ENCODE measurements at places on chromosomes 7 and 10.

GRCh38 chr7:41578700-41579099 lies 124.2 kb downstream of the INHBA start:
- no peak for DNase-seq

DNA sequence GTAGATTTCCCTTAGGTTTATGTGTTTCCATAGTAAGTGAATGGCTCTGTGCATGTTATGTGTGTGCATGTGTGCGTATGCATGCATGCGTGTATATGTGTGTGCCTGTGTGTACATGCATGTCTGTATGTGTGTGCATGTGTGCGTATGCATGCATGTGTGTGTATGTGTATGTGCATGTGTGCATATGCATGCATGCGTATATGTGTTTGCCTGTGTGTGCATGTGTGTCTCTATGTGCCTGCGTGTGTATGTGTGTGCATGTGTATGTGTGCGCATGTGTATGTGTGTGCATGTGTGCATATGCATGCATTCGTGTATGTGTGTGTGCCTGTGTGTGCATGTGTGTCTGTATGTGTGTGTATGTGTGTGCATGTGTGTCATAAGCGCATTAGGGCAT lies 98.8 kb upstream of the AGBL3 start:
- no peak for DNase-seq

DNA sequence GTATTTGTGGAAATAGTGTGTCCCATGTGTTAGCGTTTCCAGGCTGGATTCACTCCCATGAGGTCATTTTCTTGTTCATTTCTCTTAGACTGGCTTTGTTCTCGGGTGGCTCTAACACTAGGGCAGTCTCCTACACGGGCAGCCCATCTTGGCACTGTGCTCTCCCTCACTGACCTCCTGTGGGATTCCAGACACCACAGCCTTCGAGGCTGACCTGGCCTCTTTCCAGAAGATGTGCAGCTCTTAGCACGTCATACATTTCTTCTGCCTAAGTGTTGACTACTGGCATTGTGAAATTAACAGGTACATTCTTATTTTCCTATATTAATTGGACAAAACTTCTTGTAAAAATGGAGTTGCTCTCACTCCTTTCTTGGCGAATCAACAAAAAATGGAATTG lies 72.8 kb downstream of the INSYN2A start:
- DNase-seq: no peak

GRCh38 chr10:60031664-60032063 lies 125.3 kb upstream of the CCDC6 start:
- no peak for DNase-seq

All from sigmoid colon (tissue), 7 donors.